ENCODE measurements at places on chromosomes 7 and 10. TPM values are rescaled to one million over a fixed set of nuclear protein-coding genes. Genes with fewer than 3 reads are reported as not detected.

DNA sequence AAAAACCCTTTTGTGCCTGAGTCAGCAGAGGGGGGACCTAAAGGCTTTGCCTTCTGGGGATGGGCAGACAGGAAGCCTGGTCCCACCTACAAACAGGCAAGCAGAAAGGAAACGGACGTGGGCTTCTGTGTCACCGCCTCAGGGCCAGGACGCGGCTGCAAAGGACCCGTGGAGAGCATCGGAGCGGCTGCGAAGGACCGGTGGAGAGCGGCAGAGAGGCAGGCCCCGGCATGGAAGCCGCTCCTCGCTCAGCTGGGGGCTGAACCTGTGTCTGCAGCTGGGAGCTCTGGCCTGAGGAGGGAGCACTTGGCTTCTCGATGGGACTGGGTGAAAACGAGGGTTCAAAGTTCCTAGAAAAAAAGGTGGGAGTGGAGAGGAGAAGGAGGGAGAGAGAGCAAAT is 125.4 kb upstream of the PPP2R2D start:
- H3K36me3 ChIP-seq, result no peaks in the 10 kb centered on the region
- peak; percentile 9 for DNase-seq
- no peak overlapping the region for H3K27ac ChIP-seq
- H3K4me1 ChIP-seq, result no peaks in the 10 kb centered on the region
- no peaks in the 10 kb centered on the region for H3K27me3 ChIP-seq
- no peak overlapping the region for H3K4me3 ChIP-seq

- H3K27ac ChIP-seq, result no peak overlapping the region
- H3K36me3 ChIP-seq, result no peaks in the 10 kb centered on the region
- H3K4me1 ChIP-seq, result no peaks in the 10 kb centered on the region
- no peak overlapping the region for H3K4me3 ChIP-seq
Measured at GRCh38 chr7:40658729-40659128, 523.9 kb downstream of the SUGCT start.

GRCh38 chr7:116331020-116331419 is 120.7 kb downstream of the TES start:
- DNase-seq, result no peak
- H3K4me3 ChIP-seq, result no peak overlapping the region
- H3K27me3 ChIP-seq, result no peaks in the 10 kb centered on the region
- no peak overlapping the region for H3K27ac ChIP-seq
- H3K4me1 ChIP-seq, result peaks cover 18% of the 10 kb centered on the region

The PNLIP gene
- polyA plus RNA-seq, result 1.0 TPM

The PNLIPRP1 gene
- polyA plus RNA-seq, result 9.2 TPM

The BLNK gene
- polyA plus RNA-seq, result 22.0 TPM

GRCh38 chr10:111316722-111317212 is 239.9 kb downstream of the ADRA2A start:
- no peaks in the 10 kb centered on the region for H3K4me1 ChIP-seq
- no peaks in the 10 kb centered on the region for H3K27me3 ChIP-seq
- no peak for DNase-seq
- no peak overlapping the region for H3K27ac ChIP-seq
